ENCODE measurements at places on chromosomes 7 and 10.

GRCh38 chr10:27446091-27446918 lies 57.8 kb upstream of the RAB18 start:
- H3K4me3 ChIP-seq = no peak overlapping the region
- no peaks in the 10 kb centered on the region for H3K36me3 ChIP-seq

DNA sequence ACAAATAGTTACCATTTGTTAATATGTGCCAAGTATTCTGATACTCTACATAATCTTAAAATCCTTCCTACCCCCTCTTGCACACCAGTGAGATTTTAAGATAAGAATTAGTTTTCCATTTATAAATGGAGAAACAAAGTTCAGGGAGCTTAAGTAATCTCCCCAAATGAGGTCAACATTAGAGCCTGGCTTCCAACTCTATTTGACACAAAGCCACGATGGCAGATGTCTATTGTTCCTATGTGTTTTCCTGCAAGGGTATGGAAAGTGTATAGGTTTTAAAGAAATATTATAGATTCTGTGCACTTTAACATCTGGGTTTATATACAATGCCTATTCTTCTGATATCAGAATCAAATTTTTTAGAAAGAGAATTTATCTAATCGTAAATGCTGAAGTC lies 143.9 kb upstream of the SEMA3C start:
- H3K27ac ChIP-seq = no peak overlapping the region
- H3K4me1 ChIP-seq = no peaks in the 10 kb centered on the region
- no peak for DNase-seq
- H3K36me3 ChIP-seq = no peaks in the 10 kb centered on the region

GRCh38 chr10:20257422-20257821 lies 441.2 kb downstream of the PLXDC2 start:
- no peak overlapping the region for H3K27ac ChIP-seq
- DNase-seq = no peak
- H3K27me3 ChIP-seq = no peaks in the 10 kb centered on the region

- no peak overlapping the region for H3K4me3 ChIP-seq
- no peak overlapping the region for H3K27ac ChIP-seq
- no peaks in the 10 kb centered on the region for H3K27me3 ChIP-seq
- no peaks in the 10 kb centered on the region for H3K4me1 ChIP-seq
- peaks cover 26% of the 10 kb centered on the region for H3K36me3 ChIP-seq
Measured at GRCh38 chr10:92024700-92025099, 101.1 kb downstream of the BTAF1 start.

GRCh38 chr10:102863660-102864059 lies 5.6 kb upstream of the AS3MT start:
- no peak for DNase-seq
- H3K27me3 ChIP-seq = no peaks in the 10 kb centered on the region
- no peak overlapping the region for H3K27ac ChIP-seq
- H3K4me1 ChIP-seq = no peaks in the 10 kb centered on the region

DNA sequence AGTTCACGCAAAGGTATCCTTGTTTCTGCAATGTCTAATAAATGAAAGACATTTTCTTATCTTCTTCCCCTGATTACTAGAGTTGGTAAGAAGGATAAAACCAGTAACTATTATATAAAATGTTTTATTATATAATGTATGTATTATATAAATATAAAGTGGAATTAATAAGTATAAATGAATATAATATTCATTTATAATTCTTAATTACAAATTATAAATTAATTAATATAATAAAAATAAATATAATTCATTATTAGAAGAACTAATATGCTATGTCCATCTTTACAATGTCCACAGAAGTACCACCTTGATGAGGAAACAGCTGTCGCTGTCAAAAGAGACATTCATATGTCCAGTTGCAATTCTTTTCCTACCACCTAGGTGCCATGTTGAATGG lies 177.7 kb downstream of the GLI3 start:
- H3K36me3 ChIP-seq = no peaks in the 10 kb centered on the region
- H3K27ac ChIP-seq = no peak overlapping the region
- H3K27me3 ChIP-seq = no peaks in the 10 kb centered on the region
- DNase-seq = no peak
- no peak overlapping the region for H3K4me3 ChIP-seq

DNA sequence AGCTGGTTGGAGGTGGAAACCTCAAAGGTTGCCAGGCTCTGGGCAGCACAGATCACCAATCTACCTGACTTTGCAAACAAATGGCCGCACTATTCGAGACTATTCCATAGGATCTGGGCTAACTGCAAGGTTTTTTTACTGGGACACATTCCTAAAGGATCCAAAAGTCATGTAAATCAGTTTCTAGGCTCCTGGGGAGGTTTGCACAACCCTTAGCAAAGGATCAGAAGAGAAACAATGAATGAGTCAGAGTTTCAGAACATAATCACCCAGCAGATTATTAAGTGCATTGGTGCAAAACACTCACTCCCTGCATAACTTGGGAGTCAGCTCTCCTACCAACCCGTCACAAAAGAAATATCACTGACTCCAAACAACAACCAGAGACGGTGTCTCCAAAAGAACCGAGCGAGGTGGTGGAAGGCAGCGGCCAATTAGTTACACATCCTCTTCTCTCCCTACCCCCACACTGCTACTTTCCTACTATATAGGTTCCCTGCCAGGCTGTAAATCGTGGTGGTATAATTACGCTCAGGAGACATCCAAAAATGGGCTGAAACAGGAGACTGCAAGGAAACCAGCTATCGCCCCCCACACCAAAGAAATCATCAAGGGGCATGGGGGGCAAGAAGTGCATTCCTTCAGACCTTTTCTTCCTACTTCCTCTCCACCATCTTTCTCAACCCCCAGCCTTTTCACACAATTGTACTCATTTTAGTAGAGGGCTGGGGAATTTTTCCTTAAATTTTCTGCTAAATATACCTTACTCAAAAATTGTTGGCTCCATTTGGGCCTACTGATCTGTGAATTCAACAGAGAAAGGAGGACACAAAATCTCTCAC lies 3.2 kb downstream of the UBE2H start:
- H3K4me3 ChIP-seq = no peak overlapping the region
- H3K27ac ChIP-seq = no peak overlapping the region
- H3K27me3 ChIP-seq = no peaks in the 10 kb centered on the region
- DNase-seq = no peak
- peaks cover 12% of the 10 kb centered on the region for H3K4me1 ChIP-seq

DNA sequence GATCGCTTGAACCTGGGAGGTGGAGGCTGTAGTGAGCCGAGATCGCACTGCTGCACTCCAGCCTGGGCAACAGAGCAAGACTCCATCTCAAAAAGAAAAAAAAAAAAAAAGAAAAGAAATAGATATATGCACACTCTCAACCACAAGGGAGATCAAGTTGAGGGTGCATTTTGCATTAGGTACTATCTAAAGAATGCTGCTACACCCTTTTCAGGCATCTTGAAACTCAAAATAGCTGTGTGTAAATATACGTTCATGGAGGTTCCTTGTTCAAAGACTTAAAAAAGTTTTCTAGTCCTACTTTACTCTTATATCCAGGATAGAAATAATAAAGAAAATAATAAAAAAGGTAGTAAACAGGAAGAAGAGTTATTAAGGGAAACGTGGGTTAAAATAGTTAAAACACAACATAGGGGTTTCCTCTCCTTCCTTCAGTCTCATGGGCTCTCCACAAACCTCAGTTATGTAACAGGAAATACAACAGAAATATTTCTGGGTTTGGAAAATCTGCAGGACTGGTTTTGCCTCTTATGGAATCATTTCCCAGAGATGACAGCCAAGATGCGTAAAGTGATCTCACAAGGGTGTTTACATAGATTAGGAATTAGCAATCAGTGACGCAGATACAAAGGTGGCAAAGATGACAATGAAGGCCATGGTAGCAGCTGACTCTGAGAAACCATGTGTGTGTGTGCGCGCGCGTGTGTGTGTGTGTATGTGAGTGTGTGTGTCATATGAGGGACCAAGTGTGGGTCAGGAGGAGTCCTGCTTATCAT lies 15.1 kb downstream of the STEAP4 start:
- no peaks in the 10 kb centered on the region for H3K4me1 ChIP-seq
- H3K4me3 ChIP-seq = no peak overlapping the region
